NB4 (cell line): ENCODE measurements at places on chromosomes 2 and 18.

DNA sequence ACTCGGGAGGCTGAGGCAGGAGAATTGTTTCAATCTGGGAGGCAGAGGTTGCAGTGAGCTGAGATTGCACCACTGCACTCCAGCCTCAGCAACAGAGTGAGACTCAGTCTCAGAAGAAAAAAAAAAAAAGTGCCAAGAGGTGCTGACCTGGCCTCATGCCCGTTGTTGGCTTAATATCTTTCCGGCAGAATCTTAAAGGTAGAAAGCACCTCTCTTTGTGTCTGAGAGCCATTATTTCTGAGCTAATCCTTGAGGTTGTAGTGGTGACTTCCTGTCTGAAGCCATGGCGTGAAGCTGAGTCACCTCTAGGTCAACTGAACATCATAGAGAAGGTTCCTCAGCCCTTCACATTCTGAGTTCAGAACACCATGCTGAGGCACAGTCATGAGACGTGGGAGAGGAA lies 60.4 kb downstream of the WDSUB1 start:
- peak; percentile 81 for DNase-seq

- no peak for DNase-seq
Observed at GRCh38 chr2:29259221-29259620, 144.0 kb downstream of the CLIP4 start.

DNA sequence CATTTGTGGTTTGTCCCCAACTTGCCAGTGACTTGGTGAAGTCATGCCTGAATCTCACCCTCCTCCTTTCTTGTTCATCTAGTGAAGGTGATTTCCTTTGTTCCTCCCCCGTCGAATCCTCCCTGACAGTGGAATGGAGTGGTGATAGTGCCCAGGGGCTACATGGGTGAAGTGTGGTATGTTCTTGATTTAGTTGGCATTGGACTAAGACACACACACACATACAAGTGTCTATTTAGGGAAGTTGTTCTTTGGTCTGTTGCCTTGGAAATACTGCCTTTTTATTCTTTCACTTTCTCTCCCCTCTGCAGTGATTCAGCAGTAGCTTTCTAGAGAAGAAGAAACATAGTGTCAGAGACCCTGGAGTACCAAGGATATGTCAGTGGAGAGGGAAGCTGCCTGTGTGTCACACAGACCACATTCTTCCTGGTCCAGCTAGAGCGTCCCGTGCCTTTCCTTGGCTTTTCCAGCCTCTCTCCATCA lies 10.9 kb downstream of the INPP4A start:
- peak; percentile 66 for DNase-seq

- DNase-seq = peak; percentile 51
Observed at GRCh38 chr2:197197895-197198311, 112.7 kb downstream of the ANKRD44 start.

DNA sequence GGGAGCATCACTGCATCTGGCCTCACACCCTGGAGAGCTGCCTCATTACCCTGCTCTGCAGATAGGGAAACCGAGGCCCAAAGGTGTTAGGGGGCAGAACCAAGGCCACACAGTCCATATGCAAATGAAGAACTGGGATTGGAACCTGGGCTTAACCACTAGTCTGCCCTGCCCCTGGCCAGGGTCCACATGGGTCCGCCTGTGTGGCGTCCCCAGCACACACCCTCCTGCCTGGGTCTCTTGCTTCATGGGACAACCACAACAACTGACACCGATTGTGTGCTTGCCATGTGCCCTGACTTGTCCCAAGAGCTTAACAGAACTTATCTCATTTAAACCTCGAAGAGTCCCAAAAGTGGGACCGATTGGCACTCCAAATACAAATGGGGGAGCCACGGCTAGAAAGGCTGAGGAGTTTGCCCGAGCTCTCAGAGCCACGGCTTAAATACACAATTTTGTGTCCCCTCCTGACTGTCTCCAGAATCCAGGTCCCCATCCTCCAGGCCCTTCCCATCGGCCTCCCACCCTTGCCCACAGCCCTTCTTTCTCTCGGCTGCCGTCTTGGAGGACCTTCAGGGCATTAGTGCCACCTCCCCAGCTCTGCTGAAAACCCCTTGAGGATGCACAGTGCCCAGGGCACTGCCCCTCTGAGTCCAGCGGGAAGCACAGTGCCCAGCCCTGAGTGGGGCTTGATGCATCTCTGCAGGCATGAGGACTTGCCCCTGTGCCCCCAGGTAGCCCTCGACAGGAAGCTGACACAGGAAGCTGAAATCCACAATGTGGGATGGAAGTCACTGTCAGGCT lies 5.8 kb upstream of the DUSP2 start:
- no peak for DNase-seq

- DNase-seq = peak; percentile 78
Observed at GRCh38 chr2:203782262-203782976, 76.0 kb downstream of the CD28 start.

DNA sequence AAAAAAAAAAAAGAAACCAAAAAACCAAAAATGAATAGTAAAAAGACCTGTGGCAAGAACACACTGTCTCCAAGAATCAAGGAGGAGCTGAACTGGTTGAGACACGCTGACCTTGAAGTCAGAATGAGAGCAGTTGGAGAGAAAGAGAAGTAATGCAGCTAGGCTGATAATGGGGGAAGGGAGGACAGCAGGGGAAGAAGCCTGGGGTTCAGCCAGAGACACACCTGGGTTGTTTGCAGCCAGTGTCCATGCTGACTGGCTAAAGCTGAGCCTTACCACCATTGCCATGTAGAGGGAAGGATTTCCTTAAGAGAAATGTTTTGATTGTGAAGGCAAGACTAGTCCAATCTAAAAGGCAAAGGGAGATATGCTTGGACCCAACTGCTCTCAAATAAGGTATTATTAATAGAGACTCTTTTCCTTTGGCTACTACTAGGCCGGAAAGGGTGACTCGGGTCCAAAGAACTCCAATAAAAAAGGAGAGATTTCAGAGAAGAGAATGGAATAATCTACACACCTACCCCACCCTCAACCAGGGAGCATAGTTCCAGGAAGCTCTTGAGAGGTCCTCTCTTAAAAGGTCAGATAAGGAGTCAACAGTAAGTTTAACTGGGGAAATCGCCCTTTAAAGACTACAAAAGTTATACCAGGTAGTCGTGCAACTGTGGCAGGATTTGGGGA lies 25.2 kb upstream of the REL start:
- no peak for DNase-seq

GRCh38 chr2:84865181-84865783 lies 15.6 kb downstream of the TRABD2A start:
- peak; percentile 56 for DNase-seq

- no peak for DNase-seq
Observed at GRCh38 chr2:73006969-73007710, 64.4 kb downstream of the SFXN5 start.

DNA sequence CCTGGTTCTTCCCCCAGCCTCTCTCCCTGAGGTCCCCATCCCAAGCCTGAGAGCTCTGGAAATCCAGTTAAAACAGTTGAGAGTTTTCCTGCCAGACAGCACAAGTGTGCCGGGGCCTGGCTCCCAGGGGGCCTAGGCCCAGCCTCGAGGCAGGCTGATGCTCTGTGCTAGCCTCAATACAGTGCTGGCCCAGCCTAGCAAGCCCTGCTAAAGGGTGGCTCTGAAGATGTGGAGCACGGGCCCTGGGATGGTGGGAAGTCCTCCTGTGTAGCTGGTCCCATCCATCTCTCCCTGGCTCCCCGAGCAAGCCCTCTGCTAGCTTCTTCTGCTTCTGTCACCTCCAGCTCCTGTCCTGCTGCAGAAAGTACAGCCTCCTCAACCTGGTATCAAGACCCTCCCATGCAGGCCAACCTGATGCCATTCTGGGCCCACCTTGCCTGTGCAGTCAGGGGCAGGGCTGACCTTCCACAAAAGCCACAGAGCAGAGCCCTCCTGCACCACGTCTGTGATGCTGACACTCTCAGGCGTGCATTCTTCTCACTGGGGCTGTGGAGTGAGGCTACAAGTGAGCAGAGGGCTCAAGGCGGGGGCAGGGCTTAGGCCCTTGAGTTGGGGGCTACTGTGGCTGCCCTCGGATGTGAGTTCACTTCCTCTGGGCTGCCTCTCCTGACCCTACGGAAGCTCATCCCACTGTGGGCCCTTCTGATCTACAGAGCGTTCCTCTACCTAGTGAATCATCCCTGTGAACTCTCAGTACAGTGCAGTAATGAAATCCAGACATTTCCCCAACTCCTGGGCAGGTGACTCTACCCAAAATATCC lies 60.1 kb upstream of the LAPTM4A start:
- DNase-seq = no peak

- peak; percentile 74 for DNase-seq
Observed at GRCh38 chr2:96507957-96508520, 2.9 kb upstream of the NEURL3 start.

GRCh38 chr2:215716956-215717355 lies 281.1 kb upstream of the FN1 start:
- no peak for DNase-seq

DNA sequence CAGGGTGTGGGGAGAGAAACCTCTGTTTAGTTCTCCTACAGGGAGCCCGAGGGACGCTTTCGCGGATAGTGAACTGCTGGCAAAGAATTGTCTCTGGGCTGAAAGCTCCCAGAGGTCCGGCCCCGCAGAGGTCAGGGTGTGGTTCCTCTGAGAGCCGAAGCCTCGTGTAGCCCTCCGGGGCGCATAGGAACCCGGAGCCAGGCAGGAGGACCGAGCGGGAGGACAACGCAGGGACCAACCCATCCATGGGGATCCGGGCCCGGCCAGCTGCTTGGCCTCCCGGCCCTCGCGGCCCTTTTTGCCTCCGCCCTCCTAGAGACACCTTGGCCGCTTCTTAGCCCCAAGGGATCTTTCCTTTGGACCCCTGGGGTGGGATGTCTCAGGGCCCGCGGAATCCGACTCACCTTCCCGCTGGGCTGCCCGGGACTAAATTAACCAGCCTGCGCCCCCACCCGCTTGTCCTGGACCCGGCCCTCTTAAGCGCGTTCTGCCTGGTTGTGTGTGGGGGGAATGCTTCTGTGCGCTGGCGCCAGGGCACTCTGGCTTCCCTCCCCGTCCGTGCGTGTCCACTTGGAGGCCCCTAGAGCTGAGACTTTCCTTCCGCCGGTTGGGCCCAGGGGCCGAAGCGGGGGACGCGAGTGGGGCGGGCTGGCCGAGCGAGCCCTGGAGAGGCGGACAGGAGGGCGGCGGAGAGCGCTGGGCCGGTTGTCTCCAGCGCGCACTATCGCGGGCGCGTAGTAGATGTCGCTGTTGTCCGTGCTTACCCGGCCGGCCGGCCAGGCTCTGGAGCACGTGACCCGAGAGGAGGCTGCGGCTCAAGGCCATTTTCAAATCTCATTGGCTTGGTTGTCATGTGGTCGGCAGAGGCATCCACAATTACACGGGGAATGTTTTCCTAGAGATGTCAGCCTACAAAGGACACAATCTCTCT lies at the start of gene HOXD10:
Gene HOXD10, plus strand, starts transcription at position 896 of the 931 bp plus-strand sequence. CDS start 56 bp downstream, outside the sequence.
- no peak for DNase-seq

GRCh38 chr2:127218812-127219170 lies 1.3 kb downstream of the CYP27C1 start:
- no peak for DNase-seq

GRCh38 chr2:30179536-30179935 lies 32.7 kb downstream of the YPEL5 start:
- no peak for DNase-seq

DNA sequence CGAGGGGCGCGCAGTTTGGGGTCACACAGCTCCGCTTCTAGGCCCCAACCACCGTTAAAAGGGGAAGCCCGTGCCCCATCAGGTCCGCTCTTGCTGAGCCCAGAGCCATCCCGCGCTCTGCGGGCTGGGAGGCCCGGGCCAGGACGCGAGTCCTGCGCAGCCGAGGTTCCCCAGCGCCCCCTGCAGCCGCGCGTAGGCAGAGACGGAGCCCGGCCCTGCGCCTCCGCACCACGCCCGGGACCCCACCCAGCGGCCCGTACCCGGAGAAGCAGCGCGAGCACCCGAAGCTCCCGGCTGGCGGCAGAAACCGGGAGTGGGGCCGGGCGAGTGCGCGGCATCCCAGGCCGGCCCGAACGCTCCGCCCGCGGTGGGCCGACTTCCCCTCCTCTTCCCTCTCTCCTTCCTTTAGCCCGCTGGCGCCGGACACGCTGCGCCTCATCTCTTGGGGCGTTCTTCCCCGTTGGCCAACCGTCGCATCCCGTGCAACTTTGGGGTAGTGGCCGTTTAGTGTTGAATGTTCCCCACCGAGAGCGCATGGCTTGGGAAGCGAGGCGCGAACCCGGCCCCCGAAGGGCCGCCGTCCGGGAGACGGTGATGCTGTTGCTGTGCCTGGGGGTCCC lies at the start of gene ITGA4:
Gene ITGA4, plus strand, starts transcription at position 266 of the 620 bp plus-strand sequence. Its CDS starts 269 bp downstream, at position 535.
- DNase-seq = peak; percentile 97
